Chondrocyte (in vitro differentiated cells): ENCODE measurements at places on chromosomes 3 and 15. TPM values are rescaled to one million over a fixed set of nuclear protein-coding genes. Genes with fewer than 3 reads are reported as not detected.

GRCh38 chr15:70339571-70340493 is 242.1 kb upstream of the TLE3 start:
- no peak for DNase-seq
- peaks cover 7% of the 10 kb centered on the region for H3K4me1 ChIP-seq

GRCh38 chr15:53844634-53845033 is 85.2 kb upstream of the WDR72 start:
- H3K27me3 ChIP-seq: peaks cover 14% of the 10 kb centered on the region
- no peak for DNase-seq
- no peak overlapping the region for H3K4me3 ChIP-seq

GRCh38 chr3:100047455-100048141 is 66.7 kb downstream of the FILIP1L start:
- no peaks in the 10 kb centered on the region for H3K36me3 ChIP-seq
- H3K27me3 ChIP-seq: no peaks in the 10 kb centered on the region
- no peak overlapping the region for H3K4me3 ChIP-seq
- no peak for DNase-seq

GRCh38 chr3:184734903-184735701 is 23.2 kb upstream of the MAGEF1 start:
- H3K36me3 ChIP-seq: peaks cover 3% of the 10 kb centered on the region
- no peak overlapping the region for H3K4me3 ChIP-seq
- H3K27ac ChIP-seq: no peak overlapping the region
- peak; percentile 68 for DNase-seq
- H3K27me3 ChIP-seq: peaks cover 4% of the 10 kb centered on the region

The TUSC7 gene
- total RNA-seq: not detected in 3 replicates

DNA sequence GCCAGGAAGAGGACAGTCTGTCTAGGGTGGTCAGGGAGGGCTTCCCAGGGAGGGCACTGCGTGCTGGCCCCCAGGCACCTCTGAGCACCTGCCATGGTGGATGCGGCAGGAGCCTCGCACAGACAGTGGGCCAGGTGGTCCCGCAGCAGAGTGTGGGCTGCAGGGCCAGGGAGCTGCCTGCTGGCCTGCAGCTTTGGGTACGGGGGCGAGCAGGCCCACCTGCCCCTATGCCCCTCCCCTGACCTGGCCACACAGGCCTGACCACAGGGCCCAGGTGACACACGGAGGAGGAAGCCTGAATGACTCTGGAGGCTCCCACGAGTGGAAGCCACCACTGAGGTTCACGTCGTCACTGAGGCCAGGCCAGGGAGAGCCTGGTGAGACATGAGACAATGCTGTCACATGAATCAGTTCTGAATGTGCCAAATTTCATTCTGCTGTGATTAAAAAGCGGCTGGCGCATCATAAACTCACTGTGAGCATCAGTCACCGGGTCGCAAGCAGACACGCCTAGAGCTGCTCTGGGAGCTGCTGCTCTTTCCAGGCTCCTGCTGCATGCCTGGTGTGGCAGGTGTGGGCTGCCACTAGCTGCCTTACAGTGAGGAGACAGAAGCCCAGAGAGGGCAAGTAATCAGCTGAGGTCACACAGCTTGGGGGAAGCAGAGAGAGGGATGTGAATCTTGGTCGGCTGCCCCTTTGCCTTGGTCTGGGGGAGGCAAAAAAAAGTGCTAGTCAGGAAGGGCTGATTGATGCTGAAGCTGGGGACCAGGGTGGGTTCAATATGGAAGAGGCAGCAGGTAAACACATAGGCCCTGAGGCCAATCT is 39.5 kb upstream of the IQSEC1 start:
- no peaks in the 10 kb centered on the region for H3K36me3 ChIP-seq
- H3K27ac ChIP-seq: no peak overlapping the region
- H3K4me3 ChIP-seq: no peak overlapping the region
- DNase-seq: peak; percentile 63
- H3K27me3 ChIP-seq: peaks cover 59% of the 10 kb centered on the region

The NRG4 gene
- total RNA-seq: not detected in 3 replicates

The MORC1 gene
- total RNA-seq: not detected in 3 replicates

DNA sequence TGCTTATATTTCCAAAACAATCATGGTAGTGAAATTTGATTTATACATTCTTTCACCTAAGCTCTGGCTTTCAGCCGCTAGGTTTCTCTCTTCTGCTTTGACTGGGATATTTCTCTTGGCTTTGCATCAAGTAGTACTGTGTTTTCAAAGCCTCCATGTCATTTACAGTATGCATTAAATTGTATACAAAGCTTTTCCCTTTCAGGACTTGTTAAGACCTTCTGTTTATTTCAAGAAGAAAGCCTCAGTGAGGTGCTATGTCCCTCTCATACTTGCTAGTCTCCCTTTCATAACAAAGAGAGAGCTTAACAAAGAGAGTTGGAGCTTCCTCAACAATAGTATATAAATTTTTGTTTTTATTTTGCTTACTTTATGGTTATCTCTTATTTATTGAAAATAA is 84.2 kb upstream of the SLC25A26 start:
- H3K27ac ChIP-seq: no peak overlapping the region
- no peak overlapping the region for H3K4me3 ChIP-seq
- DNase-seq: no peak
- peaks cover 20% of the 10 kb centered on the region for H3K4me1 ChIP-seq
- no peaks in the 10 kb centered on the region for H3K36me3 ChIP-seq

GRCh38 chr3:170078620-170079281 is 41.0 kb downstream of the GPR160 start:
- H3K27ac ChIP-seq: no peak overlapping the region
- DNase-seq: no peak
- no peaks in the 10 kb centered on the region for H3K27me3 ChIP-seq

DNA sequence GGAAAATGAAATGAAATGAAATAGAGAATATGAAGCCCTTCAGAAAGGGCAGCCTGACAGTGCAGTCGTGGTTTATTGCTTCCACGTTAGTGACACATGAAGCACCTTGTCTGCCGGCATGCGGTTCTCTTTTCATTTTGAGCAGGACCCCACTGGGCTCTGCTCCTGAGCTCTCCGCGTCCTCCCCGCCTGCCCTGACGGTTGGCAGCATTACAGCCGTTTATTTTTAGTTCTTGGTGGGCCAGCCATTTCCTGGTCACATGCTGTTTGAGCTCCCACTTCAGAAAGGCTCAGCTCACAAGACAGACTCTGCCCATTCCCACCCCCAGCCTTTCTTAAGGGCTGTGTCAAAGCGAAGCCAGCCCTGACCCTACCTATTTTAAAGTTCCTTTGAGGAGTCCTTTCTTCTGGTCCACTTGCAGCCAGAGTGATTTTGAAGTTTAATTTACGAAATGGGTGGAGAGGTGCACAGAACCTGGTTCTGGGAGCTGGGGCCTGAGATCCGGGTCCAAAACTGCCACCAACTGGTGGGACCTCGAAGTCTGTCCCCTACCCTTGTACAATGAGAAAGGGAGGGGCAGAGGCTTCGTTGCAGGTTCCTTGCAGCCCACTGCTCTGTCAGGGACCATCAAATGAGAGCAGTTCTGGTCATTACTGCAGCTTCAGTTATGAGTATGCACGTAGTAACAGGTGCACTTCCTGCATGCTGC is 60.1 kb downstream of the MGLL start:
- H3K36me3 ChIP-seq: peaks cover 5% of the 10 kb centered on the region
- H3K4me1 ChIP-seq: peaks cover 54% of the 10 kb centered on the region
- H3K27ac ChIP-seq: peak overlapping the region; percentile 70
- H3K27me3 ChIP-seq: no peaks in the 10 kb centered on the region
- DNase-seq: no peak

DNA sequence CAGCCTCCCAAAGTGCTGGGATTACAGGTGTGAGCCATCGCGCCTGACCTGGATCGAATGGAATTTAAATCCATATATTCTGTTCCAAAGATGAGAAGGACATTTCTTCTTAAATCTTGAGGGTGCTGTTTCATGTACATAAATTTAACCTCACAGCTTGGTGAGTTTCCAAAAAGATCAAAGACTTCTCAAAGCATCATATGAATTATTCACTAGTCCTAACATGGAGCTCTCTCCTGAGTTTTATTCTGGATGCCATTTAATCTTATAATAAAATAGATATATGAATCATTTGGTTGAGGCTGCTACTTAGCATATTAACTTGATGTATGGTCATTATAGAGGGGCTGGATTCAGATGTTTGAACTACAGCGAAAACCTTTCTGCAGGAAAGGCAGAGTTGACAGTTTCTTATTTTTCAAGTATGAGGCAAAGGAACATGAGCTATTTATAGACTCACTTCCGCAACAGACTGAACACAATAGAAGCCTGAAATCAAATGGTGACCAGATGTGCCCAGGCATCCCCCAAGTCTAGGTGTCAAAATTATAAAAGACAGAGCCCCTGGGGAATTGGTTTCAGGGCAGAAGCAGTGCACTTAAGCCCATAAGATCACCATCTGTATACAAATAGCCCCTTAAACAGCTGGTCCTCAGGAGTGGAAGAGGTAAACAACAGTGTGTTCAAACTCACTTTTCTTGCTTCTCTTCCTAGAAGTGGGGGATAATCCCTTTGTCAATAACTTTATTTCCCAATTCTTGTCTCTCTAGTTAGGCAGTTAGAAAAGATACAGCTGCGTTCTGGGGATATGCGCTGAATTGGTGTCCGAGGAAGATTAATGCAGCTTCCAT is 29.7 kb downstream of the STARD9 start:
- H3K36me3 ChIP-seq: peaks cover 1% of the 10 kb centered on the region
- no peak overlapping the region for H3K4me3 ChIP-seq
- H3K4me1 ChIP-seq: peaks cover 33% of the 10 kb centered on the region
- H3K27me3 ChIP-seq: no peaks in the 10 kb centered on the region

DNA sequence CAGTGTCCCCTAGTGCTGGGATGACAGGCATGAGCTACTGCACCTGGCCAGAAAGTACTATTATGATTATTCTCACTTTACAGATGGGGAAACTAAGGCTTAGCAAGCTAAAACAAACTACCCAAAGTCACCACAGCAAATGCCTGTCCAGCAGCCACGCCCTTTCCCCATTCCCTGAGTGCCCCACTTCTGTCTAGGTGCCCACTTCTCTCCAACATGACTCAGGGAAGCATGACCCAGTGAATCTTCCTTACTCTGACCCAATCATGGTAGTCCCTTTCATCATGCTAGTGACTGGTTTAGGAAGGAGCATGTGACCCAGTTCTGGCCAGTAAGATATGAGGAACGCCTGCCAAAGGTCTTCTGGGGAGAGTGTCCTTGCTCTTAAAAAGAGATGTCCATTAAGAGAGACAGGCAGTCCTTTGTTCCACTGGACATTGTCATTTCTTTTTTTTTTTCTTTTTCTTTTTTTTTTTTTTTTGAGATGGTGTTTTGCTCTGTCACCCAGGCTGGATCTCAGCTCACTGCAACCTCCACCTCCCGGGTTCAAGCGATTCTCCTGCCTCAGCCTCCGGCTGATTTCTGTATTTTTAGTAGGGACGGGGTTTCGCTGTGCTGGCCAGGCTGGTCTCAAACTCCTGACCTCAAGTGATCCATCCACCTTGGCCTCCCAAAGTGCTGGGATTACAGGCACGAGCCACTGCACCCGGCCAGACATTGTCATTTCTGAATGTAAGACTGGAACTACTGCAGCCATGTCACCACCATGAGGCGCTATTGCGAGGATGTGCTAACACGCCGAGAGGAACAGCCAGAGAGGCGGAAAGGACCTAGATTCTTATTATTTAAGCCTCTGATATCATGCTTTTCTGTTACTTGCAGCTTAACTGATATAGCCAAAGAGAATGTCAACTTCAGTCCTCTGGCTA is 19.8 kb downstream of the MEGF11 start:
- H3K36me3 ChIP-seq: no peaks in the 10 kb centered on the region
- H3K4me1 ChIP-seq: no peaks in the 10 kb centered on the region
- no peak overlapping the region for H3K4me3 ChIP-seq
- H3K27ac ChIP-seq: no peak overlapping the region
- peak; percentile 41 for DNase-seq

GRCh38 chr3:160061525-160061924 is 72.9 kb downstream of the IL12A start:
- no peaks in the 10 kb centered on the region for H3K27me3 ChIP-seq
- H3K36me3 ChIP-seq: no peaks in the 10 kb centered on the region
- H3K4me1 ChIP-seq: no peaks in the 10 kb centered on the region
- no peak overlapping the region for H3K4me3 ChIP-seq
- no peak for DNase-seq

The SEMA6D gene
- 4.9 to 6.4 TPM (median 5.4 TPM) in 3 replicates for total RNA-seq

- H3K27ac ChIP-seq: no peak overlapping the region
- DNase-seq: no peak
- no peaks in the 10 kb centered on the region for H3K36me3 ChIP-seq
- no peaks in the 10 kb centered on the region for H3K27me3 ChIP-seq
Observed at GRCh38 chr15:96130734-96131133, 199.8 kb upstream of the NR2F2 start.

DNA sequence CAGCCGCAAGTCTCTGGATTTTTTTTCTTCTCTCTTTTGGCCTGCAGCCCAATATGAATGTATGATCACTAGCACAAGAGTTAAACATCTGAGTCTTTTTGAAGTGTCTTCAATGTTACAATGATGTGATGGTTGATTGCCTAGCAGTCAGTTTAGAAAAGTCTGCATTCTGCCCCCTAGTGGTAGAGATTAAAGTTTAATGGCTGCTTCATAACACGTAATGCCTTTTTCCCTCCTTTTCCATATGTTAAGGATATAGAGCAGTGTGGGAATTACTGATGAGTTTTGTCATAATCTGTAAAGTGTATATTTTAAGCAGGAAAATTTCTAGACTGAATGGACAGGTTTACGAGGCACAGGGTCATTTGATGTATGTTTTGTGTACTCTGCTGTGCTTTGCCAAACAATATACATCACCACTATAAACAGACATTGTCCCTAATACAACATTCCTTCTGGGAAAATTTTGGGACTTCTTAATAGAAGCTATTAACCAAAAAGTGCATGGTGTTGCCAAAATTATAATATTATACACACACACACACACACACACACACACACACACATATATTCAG is 1038.5 kb upstream of the NR2F2 start:
- H3K4me1 ChIP-seq: peaks cover 37% of the 10 kb centered on the region
- H3K27ac ChIP-seq: no peak overlapping the region
- H3K4me3 ChIP-seq: no peak overlapping the region
- H3K36me3 ChIP-seq: peaks cover 2% of the 10 kb centered on the region
- H3K27me3 ChIP-seq: no peaks in the 10 kb centered on the region

GRCh38 chr15:78981532-78982313 is 36.9 kb upstream of the CTSH start:
- H3K27me3 ChIP-seq: no peaks in the 10 kb centered on the region
- H3K27ac ChIP-seq: no peak overlapping the region
- DNase-seq: no peak
- H3K36me3 ChIP-seq: no peaks in the 10 kb centered on the region

- no peaks in the 10 kb centered on the region for H3K36me3 ChIP-seq
- peaks cover 30% of the 10 kb centered on the region for H3K4me1 ChIP-seq
- H3K27ac ChIP-seq: no peak overlapping the region
- H3K4me3 ChIP-seq: no peak overlapping the region
- DNase-seq: no peak
Observed at GRCh38 chr3:168973206-168973605, 690.3 kb downstream of the MECOM start.

The TM4SF1 gene
- 42.8 to 60.3 TPM (median 59.9 TPM) in 3 replicates for total RNA-seq

DNA sequence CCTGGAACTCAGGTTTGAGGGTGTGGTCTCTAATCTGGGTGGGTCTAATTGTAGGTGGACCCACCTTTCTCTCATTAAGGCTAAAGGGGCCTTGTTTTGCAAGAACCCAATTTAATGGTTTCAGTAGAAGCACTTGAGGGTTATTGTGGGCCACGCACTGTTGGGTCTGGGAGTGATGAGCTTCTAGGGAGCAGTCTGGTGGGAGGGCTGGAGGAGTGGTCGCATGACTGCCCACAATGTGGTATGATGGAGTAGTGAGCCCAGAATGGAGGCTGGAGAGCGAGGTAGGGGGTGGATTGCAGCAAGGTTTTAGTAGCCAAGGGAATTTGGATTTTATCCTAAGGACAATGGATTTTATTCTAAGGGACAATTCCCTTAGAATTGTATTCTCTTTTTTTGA is 2.7 kb downstream of the TATDN2 start:
- H3K4me1 ChIP-seq: peaks cover 35% of the 10 kb centered on the region
- H3K36me3 ChIP-seq: peaks cover 20% of the 10 kb centered on the region

The PLA2G4D gene
- not detected in 3 replicates for total RNA-seq
